ENCODE measurements at places on chromosomes 4 and X.

GRCh38 chr4:35548921-35549320 is 695.4 kb downstream of the ARAP2 start:
- no peak for DNase-seq

DNA sequence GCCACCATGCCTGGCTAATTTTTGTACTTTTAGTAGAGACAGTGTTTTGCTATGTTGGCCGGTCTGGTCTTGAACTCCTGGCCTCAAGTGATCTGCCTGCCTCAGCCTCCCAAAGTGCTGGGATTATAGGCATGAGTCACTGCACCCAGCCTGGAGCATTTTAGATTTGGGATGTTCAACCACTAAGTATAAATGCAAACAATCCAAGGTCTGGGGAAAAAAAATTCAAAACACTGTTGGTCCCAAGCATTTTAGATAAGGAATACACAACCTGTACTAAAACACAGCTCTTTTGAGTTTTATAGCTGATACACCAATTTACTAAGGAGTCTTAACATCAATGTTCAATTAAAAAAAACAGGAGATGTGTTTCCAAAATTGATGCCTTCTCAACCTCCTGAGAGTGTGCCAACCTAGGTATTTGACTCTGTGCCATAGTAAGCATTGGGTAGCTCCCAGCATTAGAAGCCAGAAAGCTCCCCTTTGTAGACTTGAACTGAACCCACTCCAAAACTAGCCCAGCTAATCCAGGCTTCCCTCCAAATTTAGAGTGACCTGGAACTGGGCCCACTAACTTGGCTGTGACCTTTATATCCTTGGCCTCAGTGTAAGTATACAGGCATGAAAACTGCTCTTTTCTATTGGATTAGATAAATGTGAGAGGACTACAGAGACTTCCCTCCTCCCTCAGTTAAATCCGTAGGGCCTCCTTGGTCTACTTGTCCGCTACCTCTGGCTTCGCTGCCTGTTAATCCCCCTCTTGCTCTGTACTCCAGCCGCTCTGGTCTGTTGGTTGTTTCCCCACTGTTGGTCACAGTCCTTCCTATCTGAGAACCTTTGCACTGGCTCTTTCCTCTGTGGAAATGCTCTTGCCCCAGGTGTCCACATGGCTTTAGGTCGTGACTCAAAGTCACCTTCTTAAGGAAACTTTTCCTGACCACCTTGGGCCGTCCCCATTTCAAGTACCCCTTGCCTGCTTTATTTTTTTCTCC is 77.6 kb downstream of the CCKAR start:
- DNase-seq: no peak

DNA sequence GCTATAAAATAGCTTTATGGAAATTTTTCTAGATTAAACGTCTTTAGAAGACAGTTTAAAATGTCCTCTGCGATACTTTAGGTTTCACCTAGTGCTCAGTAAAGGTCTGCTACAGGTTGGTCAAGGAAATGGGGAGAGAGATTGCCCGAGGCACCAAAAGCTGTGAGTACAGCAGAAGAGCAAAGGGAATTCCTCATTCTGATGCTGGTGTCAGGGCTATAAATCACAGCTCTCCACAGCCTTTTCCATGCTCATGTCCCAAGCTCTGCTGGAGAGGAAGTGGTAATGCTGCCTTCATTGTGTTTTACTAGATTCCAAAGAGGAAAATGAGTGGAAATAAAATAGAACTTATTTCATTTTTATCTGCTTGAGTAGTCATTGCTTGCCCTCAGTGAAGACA is 2060.4 kb downstream of the ARAP2 start:
- no peak for DNase-seq

- DNase-seq: no peak
Measured at GRCh38 chrX:15680401-15680800, 15.8 kb upstream of the CLTRN start.

DNA sequence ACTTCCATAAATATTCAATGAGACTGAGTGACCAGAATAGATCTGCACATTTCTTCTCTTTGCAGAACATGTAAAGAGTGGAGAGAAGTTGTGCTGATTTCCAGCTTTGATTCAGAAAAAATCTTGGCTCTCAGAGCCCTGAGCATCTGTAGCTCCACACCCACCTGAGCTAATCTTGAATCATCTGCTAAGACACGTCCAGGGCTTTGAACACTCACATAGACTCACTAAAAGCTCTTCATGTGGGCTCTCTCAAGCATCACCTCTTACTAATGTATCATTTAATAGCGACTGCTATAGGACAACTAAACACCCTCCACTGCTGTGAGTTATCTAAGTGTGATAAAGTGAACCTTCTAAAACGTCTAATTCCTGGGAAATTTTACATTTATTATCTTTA is 147.7 kb upstream of the GRIA3 start:
- no peak for DNase-seq

GRCh38 chr4:153808175-153808574 is 19.3 kb upstream of the SFRP2 start:
- DNase-seq: no peak

DNA sequence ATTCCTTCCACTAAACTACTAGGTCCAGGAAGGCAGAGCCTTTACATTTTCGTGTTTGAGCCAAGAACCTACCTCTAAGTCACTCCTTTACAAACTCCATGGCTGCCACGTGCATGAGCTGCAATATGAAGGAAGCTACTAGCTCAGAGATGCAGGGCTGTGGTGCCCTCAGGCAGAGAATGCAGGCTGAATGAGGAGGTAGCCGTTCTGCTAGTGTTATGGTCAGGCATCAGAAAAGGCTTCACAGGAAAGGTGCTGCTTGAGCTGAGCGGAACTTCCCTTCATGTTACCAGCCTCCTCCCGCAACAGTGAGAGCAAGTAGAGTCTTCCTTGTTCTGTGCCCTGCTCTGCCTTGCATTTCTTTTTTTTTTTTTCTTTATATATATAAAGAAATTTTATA is 148.3 kb upstream of the PACRGL start:
- DNase-seq: no peak

GRCh38 chr4:6095023-6095752 is 77.0 kb upstream of the C4orf50 start:
- peak; percentile 11 for DNase-seq

GRCh38 chr4:170465429-170465828 is 375.7 kb upstream of the AADAT start:
- no peak for DNase-seq

GRCh38 chrX:131288738-131289511 is at the start of gene IGSF1:
IGSF1 (minus strand) TSS chrX:131289306; CDS start chrX:131286674, 2,632 bp downstream.
- no peak for DNase-seq

GRCh38 chr4:13093170-13093569 is 391.0 kb downstream of the RAB28 start:
- DNase-seq: no peak

GRCh38 chr4:73019462-73020047 is 50.0 kb downstream of the COX18 start:
- DNase-seq: peak; percentile 49

- DNase-seq: no peak
Measured at GRCh38 chrX:37816766-37817165, 30.6 kb downstream of the DYNLT3 start.

DNA sequence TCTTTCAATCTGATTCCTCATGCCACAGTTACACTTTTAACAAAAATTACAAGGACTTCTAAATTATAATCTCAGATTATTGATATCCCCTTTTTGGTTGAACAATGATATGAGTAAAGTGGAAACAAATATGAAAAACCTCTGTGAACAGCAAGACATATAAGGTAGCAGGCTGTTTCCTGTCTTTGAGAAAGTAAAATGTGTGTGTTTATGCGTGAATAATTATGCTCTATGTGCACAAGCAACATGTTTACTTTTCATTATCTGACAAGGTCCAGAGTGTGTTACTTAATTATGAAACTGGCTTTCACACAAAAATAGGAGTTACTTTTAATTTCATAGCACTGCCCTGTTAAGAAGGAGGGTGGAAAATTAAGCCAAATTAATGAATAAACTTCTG is 43.1 kb downstream of the DDIT4L start:
- no peak for DNase-seq

- no peak for DNase-seq
Measured at GRCh38 chr4:150231107-150231770, 153.0 kb downstream of the DCLK2 start.

DNA sequence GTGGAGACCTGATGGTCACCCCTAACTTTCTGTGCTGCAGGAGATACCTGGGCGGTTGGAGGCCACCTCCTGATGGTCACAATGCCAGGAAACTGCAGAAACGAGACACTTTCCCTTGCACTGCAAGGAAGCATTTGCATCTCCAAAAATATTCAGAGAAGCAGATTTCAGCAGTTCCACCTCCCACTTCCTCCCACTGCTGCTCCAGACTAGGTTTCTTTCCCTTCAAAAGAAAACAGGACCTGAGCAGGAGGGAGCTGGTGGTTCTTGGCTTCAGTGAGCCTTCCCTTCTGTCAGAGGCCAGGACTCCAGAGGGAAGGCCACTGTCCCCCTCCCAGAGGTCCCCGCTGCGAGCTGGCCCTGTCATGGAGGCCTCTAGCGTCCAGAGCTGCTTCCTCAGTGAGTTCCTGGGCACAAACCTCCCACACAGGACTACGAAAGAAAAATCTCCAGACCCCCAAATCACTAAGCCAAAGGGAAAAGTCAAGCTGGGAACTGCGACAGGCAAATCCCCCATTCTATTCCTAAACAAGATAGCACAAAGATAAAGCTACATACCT is 35.9 kb downstream of the GPM6B start:
- no peak for DNase-seq

- DNase-seq: peak; percentile 13
Measured at GRCh38 chrX:39261446-39262147, 460.3 kb downstream of the MID1IP1 start.

DNA sequence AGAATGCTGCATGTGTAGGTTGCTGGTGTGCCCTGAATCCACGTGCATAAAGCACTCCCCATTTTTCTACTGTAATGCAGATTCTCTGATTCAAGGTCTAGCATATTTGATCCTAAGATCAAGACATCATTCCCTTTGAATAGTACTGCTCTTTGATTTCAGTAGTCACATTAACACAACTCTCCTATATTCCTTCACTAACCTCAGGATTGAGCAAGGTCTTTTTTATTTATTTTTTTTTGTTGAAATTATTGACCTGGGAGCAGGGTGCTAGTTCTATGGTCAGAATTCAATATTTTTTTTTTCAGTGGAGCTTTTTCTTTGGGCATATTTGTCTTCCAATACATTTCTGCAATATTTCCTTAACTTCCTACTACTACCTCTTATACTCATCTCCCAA is 245.7 kb downstream of the RBMX2 start:
- DNase-seq: no peak

DNA sequence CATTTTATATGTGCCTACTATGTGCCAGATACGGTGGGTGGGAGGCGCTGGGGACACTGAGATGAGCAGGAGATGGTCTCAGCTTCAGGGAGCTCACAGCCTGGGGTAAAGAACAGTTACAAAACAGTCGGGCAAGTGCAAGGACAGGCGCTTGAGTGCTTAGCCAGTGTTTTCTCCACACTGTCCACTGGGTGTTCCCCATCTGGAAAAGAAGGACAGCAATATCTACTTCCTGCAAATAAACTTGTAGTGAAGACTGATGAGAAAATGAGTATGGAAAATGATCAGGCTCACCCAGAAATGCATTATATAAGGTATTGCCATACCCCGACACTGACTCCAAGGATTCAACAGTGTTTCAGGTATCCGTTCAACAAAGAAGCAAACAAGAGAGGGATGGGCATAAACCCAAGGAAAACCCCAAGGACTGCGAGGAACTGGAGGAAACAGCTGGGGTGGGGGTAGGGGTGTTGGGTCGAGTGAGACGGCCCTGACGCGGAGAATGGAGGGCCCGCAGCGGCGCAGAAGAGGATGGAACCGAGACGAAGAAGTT is 835 bp downstream of the TMEM185A start:
- peak; percentile 1 for DNase-seq

DNA sequence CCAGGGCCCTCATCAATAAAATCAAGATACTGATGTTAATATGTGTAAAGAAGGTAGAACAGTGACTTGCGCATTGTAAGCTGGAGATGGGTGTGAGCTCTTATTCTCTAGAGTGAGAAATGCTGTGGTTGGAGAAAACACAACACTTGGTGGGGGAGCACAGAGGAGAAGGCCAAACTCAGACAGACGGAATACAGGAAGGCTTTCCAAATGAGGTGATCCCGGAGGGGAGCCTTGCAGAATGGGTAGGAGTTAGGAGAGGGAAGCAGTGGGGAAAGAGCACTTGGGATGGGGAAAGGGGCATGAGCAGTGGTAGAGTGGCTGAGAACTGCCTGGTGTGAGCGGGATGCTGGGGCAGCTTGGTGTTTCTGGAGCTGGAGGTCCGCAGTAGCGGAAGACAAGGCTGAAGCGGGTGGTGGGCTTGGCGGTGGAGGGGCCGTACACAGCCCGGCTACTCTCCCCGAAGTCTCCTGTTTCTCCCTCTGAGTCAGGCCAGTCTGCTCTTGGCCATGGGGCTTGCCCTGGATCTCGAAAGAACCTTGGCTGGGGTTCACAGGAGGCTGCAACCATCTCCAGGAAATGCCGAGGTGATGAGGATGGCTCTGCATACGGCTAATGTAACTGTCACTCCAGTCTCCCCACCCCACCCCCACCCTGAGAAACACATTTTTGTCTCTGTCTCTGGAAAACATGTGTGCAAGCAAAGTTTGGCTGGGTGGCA is 11.3 kb upstream of the PLAC1 start:
- DNase-seq: no peak

GRCh38 chr4:15413010-15413622 is 14.7 kb upstream of the C1QTNF7 start:
- no peak for DNase-seq

- no peak for DNase-seq
Measured at GRCh38 chrX:17769701-17770269, 32.5 kb downstream of the SCML1 start.

- DNase-seq: peak; percentile 36
Measured at GRCh38 chr4:14749910-14750309, 252.4 kb upstream of the CPEB2 start.

DNA sequence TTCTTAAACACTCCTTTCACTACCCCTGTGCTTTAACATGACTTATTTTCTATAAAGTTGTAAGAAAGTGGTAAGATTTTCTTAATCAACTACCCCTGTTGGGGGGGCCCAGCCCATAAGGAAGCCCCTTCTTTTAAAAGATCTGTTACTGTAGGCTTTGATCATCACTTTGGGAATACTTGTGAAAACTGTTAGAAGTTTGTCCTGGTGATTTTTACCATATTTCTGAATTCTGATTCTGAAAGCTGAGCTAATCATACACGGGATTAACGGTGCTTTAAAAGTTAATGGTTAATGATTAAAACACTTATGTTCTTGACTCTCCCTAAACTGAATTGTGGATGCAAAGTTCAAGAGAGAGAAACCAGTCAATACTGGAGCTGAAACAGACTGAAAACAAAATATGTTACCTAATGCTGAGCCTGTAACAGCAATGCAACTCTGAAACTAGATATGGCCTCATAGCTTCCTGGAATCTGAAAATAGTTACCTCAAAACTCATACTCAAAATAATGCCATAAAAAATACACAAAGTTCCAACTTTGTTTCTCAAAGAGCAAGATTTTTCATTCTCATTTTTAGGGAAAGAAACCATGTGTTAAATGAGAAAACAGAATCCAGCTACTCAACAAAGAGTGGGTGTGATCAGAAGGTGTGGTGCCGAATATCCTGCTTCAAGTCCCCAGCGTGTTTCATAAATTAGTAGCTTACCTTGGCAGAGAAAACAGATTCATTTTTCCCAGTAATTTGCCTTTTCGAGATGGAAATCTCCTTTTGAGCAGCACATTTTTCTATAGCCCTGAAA is 31.6 kb downstream of the ADH7 start:
- no peak for DNase-seq
